ENCODE measurements at places on chromosomes 11 and 22.

GRCh38 chr11:100932474-100933100 is 197.0 kb downstream of the PGR start:
- peak; percentile 14 for DNase-seq

DNA sequence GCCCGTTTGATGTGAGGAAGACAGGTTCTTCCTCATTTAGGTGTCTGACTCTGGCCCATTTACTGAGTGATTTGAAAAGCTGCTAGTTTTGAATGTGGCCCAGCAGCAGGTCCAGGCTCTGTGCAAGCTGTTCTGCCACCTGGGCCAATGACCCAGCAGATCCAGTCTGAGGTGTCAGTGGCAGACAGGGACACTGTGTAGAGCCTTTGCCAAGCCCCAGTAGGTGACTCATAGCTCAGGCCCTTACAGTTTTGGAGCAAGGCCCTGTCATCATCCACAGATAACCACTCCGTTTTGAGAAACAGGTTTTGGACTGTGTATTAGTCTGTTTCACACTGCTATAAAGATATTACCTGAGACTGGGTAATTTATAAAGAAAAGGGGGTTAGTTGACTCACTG is 23.9 kb downstream of the TSPAN32 start:
- no peak for DNase-seq

GRCh38 chr22:43176090-43176489 is 10.8 kb downstream of the TTLL12 start:
- DNase-seq: no peak

GRCh38 chr22:46892866-46893265 is 130.4 kb downstream of the TBC1D22A start:
- no peak for DNase-seq

GRCh38 chr22:46596819-46597218 is 23.4 kb upstream of the GRAMD4 start:
- peak; percentile 98 for DNase-seq

GRCh38 chr11:88494848-88495247 is 157.3 kb upstream of the CTSC start:
- DNase-seq: no peak

DNA sequence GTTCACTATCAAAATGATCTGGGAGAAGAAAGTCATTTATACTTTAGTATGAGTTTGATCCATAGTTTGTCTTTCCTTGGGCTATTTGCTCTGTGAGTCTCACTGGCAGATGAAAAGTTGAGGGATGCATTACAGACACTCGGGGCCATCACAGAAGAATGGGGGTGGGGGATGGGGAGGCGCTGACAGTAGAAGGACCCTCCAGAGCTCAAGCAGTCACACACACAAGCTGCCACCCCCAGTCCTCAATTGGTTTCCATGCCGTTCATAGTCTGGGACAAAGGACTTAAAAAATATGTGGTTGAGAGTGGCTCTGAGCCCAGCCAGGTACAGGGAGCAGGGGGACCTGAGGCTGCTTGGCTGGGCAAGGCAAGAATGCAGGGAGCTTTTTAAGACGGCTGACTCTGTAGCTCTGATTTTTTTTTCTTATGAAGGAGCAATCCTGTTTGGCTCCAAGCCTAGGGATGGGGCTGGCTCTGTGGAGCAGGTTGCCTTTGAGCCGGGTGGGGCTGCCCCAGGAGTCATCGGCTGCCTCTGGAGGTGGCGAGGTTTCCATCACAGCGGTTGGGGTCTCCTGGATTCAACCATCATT is 13.3 kb upstream of the ANO1 start:
- no peak for DNase-seq

GRCh38 chr11:41384329-41384728 is 75.1 kb downstream of the LRRC4C start:
- no peak for DNase-seq

DNA sequence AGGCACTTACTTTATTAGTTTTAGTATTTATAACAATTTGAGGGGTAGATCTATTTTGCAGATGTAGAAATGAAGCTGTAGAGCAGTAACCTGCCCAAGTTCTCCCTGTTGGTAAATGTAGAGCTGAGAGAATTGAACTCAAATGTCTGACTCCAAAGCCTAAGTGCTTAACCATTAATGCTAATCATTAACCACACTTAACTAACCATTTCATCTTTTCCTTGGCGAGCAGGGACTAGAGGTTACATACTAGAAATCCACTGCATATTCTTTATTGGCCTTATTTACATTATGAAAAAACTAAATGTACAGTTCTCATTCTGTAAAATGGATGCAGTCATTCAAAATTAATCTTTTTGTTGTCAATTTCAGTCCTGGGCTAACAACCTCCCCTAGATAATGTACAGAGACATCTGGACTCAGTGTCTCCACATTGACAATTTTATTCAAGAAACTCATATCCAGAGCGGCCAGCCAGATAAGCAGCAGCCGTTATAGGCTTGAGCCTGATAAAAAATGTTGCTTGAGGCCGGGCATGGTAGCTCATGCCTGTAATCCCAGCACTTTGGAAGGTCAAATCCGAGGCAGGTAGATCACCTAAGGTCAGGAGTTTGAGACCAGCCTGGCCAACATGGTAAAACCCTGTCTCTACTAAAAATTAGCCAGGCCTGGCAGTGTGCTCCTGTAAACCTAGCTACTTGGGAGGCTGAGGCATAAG is 76.7 kb upstream of the PICALM start:
- DNase-seq: peak; percentile 74

- no peak for DNase-seq
These were observed 43.9 kb downstream of the MUC6 start for GRCh38 chr11:992577-992976.

- DNase-seq: no peak
These were observed 53.1 kb upstream of the SHISAL1 start for GRCh38 chr22:44365832-44366231.

- DNase-seq: no peak
These were observed 98.7 kb downstream of the MORC2 start for GRCh38 chr22:30869667-30870395.

- DNase-seq: no peak
These were observed 69.6 kb upstream of the PITPNB start for GRCh38 chr22:27988704-27989103.

DNA sequence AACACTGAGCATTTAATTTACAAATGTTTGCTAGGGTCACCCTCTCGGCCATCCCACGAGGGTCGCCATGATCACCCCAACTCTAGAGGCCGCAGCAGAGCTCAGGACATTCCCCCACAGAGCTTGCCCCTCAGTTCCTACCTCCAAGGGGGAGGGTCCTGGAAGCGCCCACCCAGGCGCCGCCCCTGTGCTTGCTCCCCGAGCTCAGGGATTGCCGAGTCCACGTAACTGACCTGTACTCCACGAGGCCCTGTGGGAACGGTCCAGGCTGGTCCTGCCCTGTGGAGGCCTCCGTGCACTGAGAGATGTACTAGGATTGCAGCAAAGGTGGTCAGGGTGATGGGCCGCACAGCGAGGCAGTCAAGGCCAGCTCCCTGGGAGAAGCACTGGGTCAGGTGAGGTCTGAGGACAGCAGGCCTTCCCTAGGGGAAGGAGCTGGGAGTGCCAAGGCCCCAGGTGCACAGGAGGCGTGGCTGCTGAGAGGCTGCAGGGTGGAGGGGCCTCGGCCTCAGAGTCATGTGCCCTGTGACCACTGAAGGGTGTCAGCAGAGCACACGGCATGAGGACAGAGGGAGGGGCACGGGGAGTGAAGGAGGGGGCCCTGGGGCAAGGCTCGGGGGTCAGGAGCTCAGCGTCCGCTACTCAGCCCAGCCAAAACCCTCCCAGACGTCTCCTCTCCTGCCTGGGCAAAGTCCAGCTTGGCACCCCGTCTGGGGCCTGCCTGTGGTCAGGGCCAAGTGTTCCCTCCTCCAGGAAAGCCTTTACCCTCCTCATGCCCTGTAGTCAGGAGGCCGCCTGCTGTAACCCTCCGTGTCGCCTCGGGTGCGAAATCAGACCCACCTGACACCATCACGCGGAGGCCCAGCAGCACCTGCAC is 2.4 kb upstream of the MIOX start:
- DNase-seq: peak; percentile 87

DNA sequence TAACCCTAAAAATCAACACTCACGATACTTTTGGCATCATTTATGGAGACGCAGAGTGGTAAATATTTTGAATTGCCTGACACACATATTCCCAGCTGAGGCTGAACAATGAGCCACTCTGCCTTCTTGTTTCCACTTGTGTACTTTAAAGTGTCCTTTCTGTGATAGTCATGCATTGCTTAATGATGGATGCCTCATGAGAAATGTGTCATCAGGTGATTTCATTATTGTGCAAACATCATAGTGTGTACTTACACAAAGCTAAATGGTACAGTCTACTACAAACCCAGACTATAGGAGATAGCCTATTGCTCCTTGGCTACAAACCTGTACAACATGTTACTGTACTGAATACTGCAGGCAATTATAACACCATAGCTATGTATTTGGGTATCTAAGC is 44.2 kb downstream of the MRE11 start:
- DNase-seq: peak; percentile 8

DNA sequence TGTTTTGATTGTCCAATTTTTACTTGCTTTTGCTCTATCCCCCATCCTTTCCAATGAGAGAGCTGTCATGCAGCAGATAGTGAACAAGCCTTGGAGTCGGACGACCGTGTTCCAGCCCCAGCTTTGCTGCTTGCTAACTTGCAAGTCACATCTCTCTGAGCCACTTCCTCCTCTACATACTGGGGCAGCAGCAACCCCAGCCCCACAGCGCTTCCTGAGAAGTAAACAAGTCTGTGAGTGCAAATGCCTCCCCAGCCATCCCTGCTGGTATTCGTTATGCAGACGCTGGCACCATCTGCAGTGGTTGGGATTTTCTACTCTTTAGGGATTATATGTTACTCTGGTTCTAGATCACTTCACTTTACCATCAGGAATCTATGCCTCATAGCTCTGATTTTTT is 35.0 kb downstream of the TPBGL start:
- DNase-seq: no peak

DNA sequence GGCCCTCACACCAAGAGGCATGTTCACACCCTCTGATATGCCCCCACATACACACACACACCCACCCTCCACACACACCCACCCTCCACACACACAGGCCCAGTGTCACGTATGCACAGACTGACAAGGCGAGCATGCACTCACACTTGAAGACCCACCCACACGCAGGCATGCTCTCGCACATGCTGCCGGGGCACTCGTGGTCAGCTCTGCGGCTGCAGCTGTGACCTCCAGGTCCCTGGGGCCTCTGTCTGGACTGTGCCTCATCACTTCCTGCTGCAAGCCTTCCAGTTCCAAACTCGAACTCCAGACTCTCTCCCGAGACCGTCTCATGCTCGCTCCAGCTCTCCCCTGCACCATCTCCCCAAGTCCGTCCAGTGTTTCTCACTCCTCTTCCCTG is 9.5 kb downstream of the DCHS1 start:
- no peak for DNase-seq

DNA sequence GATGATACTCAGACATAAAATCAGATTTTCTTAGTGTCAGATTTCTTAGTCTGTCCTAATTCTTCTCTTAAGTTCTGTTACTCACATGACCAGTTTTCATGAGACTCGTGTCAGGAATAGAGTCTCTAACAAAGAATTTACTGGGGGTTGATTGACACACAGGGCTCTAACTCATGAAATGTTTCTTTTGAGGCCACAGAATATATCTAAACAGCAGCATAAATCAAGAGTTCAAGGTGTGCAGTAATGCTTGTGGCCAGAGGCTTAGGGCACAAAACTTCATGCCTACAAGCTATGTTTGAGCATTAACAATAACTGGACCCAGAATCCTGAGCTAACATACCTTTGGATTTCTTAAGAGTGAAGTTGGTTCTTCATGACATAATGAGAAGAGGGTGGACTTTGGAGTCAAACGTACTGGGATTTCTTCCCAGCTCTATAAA is 237.2 kb downstream of the DDX10 start:
- DNase-seq: peak; percentile 25

DNA sequence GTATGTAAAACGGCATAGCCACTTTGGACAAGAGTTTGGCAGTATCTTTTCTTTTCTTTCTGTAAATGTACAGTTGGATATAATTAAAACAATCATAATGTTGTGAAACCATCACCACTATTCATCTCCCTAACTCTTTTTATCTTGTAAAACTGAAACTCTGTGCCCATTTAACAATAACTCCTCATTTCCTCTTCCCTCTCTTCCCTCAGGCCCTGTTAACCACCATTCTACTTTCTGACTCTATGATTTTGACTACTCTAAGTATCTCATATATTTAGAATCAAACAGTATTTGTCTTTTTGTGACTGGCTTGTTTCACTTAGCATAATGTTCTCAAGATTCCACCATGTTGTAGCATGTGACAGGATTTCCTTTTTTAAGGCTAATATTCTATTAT is 10.2 kb downstream of the SCUBE2 start:
- DNase-seq: no peak

GRCh38 chr11:73940801-73941570 is 9.8 kb upstream of the DNAJB13 start:
- DNase-seq: no peak

DNA sequence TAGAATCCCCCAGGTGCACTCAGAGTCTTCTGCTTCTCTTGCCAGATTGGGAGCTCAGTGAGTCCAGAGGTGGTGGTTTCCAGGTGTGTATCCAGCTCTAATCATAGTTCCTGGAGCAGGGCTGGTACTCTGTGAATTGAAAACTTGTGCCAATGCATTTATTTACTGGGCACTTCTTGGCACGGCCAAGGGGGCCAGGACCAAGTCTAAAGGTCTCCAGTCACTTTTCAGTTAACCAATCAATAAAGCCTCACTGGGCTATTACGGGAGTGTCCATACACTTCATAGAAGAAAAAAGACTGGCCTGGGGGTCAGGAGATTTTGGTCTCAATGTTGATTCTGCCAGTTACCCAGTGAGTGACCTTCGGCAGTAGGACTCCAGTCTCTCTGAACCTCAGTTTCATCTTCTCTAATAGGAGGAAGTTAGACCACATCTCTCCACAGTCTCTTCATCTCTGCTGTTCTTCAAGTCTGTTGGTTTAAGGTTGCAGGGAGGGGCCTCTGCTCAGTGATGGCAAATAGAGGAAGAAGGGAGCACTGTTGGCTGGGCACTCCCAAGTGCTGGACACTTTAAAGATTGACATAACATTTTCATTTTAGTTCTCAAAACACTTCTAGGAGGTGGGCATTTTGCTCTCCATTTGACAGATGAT is 188.5 kb upstream of the E2F8 start:
- DNase-seq: peak; percentile 47

DNA sequence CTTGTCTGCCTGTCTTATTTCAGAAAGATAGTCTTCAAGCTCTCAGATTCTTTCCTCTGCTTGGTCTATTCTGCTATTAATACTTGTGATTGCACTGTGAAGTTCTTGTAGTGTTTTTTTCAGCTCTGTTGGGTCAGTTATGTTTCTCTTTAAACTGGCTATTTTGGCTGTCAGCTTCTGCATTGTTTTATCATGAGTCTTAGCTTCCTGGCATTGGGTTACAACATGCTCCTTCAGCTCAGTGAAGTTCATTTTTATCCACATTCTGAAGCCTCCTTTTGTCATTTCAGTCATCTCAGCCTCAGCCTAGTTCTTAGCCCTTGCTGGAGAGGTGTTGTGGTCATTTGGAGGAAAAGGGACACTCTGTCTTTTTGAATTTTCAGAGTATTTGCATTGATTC is 15.5 kb upstream of the DEPDC7 start:
- DNase-seq: no peak

DNA sequence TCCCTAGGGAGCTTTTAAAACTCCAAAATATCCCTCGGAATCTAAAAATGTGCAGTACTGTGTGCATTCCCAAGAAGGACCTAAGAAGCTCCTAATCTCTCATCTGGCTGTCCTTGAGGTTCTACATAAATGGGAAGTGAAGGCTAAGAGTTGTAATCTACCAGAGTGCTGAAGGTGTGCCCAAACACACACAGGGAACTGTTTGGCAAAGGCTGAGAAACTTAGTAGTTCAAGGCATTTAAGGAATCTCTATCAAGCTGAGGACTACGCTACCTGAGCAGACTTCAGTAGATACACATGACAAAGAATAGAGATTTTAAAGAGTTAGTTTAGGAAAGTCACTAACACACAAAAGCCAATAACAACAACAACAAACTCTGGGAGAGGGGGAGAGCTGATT is 71.1 kb downstream of the TTC28 start:
- no peak for DNase-seq

All from small intestine (tissue), 16 donors.